Stimulated activated CD8-positive, alpha-beta memory T cell treated with anti-CD3 and anti-CD28 coated beads, Interleukin-4, amount 100 ng/mL, for 4 hours (primary cell): ENCODE measurements at places on chromosomes 5 and 9.

- no peak for DNase-seq
These were observed 202.6 kb upstream of the MAP3K1 start for GRCh38 chr5:56612759-56613158.

DNA sequence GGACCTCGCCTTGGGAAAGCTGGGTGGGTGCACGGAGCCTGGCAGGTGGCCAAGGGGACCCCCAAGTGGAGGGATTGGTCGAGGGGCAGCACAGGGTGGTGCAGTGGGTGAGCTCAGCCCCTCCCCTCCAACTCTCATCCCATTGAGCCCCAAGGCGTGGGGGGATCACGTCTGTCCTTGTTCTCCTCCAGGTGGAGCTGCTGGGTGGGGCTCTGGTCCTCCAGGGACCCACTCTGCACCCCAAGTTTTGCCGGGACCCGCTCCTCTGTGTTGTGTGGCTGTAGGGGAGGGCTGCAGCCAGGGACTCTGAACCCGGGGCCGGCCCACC lies 3.6 kb upstream of the FUT7 start:
- DNase-seq, result no peak

DNA sequence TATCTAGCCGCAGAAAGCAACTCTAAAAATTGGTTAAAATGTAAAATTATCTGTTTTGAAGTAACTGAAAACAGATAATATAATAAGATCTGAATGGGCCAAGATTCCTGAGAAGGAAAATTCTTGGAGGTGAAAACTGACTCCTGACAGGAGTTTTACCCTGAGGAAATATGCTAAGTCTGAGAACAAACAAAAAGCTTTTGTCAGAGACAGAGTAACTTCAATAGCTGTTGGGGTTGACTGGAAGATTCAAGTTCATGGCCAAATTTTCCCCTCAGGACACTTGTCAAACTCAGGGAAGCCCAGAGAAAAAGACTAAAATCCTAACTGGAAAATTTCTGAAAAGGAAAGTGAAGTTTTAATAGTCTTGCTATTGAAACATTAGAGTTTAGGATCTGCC lies 5.7 kb downstream of the PCDHB4 start:
- no peak for DNase-seq

- no peak for DNase-seq
These were observed 95.0 kb downstream of the PCSK1 start for GRCh38 chr5:96338091-96338490.

GRCh38 chr5:96297290-96297689 lies 135.8 kb downstream of the PCSK1 start:
- DNase-seq, result no peak

DNA sequence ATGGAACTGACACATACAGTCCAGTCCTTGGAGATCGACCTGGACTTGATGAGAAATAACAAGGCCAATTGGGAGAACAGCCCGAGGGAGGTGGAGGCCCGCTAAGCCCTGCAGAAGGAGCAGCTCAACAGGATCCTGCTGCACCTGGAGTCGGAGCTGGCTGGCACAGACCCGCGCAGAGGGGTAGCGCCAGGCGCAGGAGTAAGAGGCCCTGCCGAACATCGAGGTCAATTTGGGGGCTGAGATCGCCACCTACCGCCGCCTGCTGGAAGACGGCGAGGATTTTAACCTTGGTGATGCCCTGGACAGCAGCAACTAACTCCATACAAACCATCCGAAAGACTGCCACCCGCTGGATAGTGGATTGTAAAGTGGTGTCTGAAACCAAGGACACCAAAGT lies 1610.1 kb upstream of the ACO1 start:
- no peak for DNase-seq

DNA sequence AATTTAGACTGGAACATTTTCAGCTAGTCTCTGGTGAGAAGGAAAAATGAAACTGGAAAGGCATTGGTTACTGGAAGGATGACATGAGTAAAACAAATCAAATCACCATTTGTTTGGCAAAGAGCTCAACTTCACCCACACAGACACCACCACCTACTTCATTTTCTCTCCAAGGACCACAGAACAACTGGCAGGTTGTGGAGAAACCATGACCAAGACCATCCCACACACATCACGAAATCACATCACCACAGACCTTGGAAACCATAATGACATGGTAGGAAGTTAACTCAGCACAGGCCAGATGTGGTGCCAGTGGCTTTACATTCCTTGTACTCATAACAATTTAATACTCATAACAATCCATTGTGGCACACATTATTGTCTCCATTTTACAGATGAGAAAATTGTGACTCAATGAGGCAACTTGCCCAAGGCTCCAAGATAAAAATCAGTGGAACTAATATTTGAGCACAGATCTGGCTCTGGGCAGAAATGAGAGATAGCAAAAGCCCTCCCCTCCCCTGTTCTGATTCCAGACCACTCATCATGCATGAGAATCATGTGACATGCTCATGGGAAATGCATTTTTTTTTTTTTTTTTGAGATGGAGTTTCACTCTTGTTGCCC lies 7.5 kb downstream of the OR1K1 start:
- no peak for DNase-seq

DNA sequence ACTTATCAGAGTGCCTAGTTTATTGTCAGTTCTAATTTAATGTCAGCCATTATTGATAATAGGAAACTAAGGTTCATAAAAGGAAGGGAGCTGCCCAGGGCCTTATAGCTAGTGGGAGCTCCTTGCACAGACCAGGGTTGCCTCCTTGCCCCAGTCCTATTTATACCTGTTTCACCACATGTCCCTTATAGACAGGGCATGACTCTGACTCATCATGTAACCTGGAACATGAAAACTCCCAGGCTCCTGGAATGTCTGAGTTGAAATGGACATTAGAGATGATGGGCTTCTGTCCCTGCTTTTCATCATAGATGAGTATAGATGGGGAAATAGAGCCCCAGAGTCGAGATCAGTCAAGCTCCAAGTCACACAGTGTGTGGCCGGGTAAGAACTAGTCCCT lies 21.1 kb downstream of the FAT2 start:
- DNase-seq, result no peak

DNA sequence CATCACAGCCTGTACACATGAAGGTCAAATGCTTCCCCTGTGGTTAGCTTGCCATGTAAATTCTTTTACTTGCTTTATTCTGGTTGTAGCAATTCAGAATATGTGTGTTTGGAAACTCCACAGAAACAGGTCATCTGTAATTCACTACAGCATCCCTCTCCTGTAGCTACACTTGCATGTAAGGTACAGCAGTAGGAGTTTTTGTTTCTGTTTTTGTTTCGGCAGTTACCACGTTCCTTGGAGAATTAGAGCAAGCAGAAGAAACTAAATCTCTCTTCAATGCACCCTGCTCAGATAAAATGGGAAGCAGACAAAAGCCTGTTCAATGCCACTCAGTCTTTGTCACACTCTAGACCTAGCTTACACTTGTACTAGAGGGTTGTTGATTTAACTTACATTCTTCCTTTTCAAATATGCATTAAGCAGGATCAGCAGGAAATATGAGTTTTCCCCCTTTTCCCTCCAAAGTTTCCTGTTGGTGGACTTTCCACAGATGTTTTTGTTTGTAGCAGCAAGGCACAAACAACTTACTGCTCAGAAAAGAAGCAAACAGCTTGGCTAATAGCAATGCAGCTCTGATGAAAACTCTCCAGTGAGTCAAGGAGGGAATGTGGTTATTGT lies 80.9 kb downstream of the YIPF5 start:
- DNase-seq, result no peak

- DNase-seq, result no peak
These were observed 194.4 kb upstream of the CDKN2B start for GRCh38 chr9:22203371-22204138.

GRCh38 chr9:130331573-130331972 lies 66.0 kb downstream of the HMCN2 start:
- DNase-seq, result no peak

GRCh38 chr5:82684659-82685058 lies 392.5 kb downstream of the TMEM167A start:
- DNase-seq, result no peak

DNA sequence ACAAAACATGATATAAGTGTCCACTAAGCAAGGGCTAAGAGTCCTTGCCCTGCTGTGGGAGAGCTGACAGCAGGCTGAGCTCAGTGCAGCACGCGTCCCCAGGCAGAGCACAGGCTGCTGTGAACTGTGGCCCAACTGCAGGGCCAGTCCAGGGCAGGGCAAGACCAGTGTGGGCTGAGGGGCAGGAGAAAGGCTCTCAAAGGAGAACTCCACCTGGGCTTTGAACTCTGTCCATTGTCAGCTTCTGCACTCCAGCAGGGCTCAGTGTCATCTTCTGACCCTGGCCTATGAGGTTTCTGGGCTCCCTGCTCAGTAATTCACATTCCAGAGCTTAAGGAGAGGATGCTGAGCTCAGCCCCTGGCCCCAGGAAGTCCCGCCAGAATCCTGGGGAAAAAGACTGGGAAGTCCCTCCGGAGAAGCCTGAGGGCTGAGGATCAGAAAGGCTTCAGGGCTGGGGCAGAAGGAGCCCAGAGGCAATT lies 37.4 kb downstream of the LHFPL2 start:
- no peak for DNase-seq
